Urinary bladder (tissue), 4 donors: ENCODE measurements at places on chromosomes 3 and 15.

GRCh38 chr3:101976473-101976872, 127.2 kb downstream of the NFKBIZ start:
- DNase-seq = no peak

DNA sequence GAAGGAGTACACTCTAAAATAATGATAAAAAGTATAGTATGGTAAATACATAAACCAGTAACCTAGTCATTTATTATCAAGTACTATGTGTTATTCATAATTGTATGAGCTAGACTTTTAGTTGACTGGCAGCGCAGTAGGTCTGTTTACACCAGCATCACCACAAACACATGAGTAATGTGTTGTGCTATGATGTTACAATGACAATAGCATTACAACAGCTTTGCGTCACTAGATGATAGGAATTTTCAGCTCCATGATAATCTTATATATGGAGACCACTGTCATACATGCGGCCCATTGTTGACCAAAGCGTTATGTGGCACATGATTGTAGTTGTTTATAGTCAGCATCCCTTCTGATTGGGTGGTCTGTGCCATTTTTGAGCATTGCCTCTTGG, 138.9 kb upstream of the UBE2E1 start:
- DNase-seq = no peak

- no peak for DNase-seq
Measured at GRCh38 chr3:194323785-194324735, 27.1 kb downstream of the CPN2 start.

DNA sequence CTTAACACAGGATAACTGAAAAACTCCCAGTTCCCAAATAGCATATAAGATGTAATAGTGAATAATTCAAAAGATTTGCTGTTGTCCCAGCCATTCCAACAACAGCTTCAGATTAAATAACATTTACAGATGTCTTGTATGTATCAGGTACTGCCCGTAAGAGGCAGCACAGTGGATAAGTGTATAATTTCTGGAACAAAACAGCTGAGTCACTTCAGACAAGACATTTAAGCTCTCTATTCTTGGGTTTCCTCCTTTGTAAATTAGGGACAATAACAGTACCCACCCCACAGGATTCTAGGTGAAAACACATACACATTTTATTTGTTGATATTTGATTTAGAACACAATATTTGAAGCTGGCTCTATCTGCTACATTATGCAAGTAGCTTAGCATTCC, 2.6 kb upstream of the WWTR1 start:
- no peak for DNase-seq
